Mammary epithelial cell (primary cell): ENCODE measurements at places on chromosomes 3 and 15.

GRCh38 chr3:30042274-30042859 lies 564.0 kb upstream of the TGFBR2 start:
- peak; percentile 39 for DNase-seq

GRCh38 chr3:130783629-130784028 lies 37.0 kb upstream of the PIK3R4 start:
- DNase-seq = peak; percentile 74

DNA sequence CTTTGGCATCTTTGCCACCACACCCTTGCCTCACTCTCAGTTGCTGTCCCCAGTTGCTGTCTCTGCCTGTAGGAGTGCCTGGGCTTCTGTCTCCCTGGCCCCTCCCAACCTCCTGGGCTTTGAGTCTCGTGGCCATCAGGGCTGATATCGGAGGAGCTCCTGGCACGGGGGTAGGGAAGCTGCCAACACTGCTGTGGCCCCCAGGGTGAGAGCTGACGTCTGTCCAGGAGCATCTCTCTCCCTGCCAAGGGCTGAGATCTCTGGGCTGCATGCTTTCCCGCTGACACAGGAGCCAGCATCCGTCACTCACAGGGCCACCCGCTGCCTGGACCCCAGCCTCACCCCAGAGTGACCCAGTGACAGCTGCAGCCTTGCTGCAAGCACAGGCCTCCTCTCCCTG lies 47.4 kb downstream of the EXOG start:
- DNase-seq = no peak

DNA sequence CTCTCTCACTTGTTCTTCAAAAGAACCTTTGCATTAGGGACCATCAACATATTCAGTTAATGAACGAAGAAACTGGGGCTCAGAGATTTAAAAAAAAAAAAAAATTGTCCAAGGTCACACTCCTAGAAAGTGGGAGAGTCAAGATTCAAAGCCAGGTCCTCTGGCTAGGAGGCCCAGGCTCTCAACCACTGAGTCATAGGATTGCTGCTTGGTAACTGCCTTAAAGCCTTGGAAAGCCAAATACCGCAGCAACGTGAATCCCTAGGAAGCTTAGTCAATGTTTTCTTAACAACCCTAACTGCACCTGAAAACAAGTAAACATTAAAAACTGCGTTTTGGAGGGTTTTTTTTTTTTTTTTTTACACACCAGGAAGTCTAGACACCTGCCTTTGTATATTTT lies 156.8 kb downstream of the WNT5A start:
- peak; percentile 85 for DNase-seq
